MM.1S (cell line): ENCODE measurements at places on chromosomes 7 and 10.

GRCh38 chr7:140683657-140684056 is 10.9 kb downstream of the ADCK2 start:
- H3K27ac ChIP-seq, result no peak overlapping the region
- H3K4me1 ChIP-seq, result no peaks in the 10 kb centered on the region
- no peaks in the 10 kb centered on the region for H3K36me3 ChIP-seq
- no peaks in the 10 kb centered on the region for H3K27me3 ChIP-seq
- no peak for DNase-seq

DNA sequence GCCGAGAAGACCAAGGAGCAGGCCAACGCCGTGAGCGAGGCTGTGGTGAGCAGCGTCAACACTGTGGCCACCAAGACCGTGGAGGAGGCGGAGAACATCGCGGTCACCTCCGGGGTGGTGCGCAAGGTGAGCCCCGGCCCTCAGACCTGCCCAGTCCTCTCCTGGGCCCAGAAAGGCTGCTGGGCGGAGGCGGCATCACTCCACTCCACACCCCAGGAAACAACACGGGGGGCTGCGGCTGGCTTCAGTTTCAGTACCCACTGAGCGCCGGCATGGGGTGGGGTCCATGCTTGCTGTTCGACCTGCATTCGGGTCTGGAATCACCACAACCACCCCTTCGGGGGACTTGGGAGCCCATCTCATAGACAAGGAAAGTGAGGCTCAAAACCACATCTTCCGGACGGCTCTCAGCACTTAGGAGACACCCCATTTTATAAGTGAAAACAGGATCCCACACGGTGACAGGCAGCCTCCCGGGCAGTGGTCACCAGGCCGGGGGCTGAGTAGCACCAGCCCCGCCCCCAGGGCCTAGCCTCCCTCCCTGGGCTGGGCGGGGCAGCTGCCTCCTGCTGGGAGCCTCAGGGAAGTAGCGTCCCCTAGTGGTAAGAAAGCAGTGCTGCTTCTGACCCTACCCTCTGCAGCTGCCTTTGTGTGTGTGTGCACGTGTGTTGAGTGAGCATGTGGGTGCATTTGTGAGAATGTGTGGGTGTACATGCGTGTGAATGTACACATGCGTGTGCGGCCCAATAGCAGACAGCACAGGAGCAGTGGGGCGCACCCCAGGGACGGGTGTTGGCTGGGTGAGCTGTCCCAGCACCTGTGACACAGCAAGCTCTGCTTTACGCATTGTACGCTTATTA is 1.8 kb downstream of the SNCG start:
- no peak overlapping the region for H3K27ac ChIP-seq
- H3K4me1 ChIP-seq, result 0 out of 2 replicates have a peak, but pooled peaks cover 3% of the 10 kb centered on the region
- H3K4me3 ChIP-seq, result no peak overlapping the region
- no peaks in the 10 kb centered on the region for H3K27me3 ChIP-seq

DNA sequence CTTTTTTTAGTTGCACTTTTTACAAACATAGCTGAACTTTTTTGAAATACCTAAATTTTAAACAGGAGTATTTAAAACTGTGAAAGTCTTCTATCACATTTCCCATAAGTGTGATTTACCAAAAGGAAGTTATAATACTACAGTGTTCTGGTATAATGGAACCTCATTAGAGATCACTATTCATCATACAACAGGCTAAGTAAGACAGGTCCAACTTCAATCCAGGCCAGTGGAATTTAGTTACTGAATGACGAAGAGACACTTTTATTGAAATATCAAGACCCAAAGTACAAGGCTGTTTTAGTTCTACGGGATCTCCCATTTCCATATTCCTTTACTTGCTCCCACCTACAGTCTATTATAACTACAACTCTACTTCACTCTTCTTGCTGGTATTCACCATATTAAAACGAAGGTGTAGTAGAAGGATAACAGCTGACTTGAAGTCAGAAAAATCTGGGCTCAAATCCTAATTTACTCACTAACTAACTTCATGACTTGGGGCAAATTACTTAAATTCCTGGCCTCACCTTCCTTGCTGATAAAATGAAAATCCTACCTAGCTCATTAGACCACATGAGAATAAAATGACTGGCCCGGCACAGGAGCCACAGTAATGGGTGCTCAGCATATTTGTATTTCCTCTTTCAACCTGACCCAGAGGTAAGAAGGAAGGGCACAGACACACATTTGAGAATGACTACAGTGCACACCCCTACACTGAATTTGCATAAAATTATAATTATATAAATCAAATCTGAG is 21.6 kb downstream of the GPAM start:
- no peaks in the 10 kb centered on the region for H3K4me1 ChIP-seq
- no peaks in the 10 kb centered on the region for H3K27me3 ChIP-seq

- H3K27ac ChIP-seq, result peak overlapping the region; percentile 67
- H3K4me3 ChIP-seq, result no peak overlapping the region; the same call in 1 of the 2 replicates
- H3K4me1 ChIP-seq, result peaks cover 14% of the 10 kb centered on the region; the same call in 1 of the 2 replicates
Measured at GRCh38 chr10:29658984-29659965, 24.5 kb upstream of the SVIL start.

GRCh38 chr7:130491841-130492522 is at the start of gene MEST:
Gene MEST, plus strand, starts transcription at chr7:130492085. Its CDS starts 229 bp downstream, at chr7:130492314.
- peak within 1 kb of the TSS; percentile 39 for H3K4me3 ChIP-seq
- no peak within 1 kb of the TSS for H3K27ac ChIP-seq
- DNase-seq, result no peak
- no peaks in the 10 kb centered on the region for H3K36me3 ChIP-seq

DNA sequence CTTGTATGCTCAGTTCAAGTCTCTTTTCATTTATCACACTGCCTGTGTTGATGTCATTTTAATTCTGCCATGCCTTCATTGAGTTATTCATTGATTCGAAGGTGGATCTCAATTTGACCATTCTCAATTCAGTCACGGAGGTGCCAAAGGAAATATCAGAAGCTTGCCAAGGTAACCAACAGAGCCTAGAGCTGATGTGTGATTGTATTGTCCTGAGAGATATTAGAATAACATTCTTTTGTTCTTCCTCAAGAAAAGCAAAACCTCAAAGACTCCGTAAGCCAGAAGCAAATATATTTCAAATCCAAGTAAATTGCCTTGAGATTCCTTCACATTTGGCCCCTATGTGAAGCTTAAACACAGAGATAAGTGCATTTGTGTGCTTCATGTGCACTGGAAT is 345.3 kb downstream of the CXCL12 start:
- no peaks in the 10 kb centered on the region for H3K4me1 ChIP-seq
- no peak overlapping the region for H3K4me3 ChIP-seq
- DNase-seq, result no peak
- H3K27ac ChIP-seq, result no peak overlapping the region

GRCh38 chr10:100734295-100735086 is 10.9 kb upstream of the PAX2 start:
- H3K27me3 ChIP-seq, result peaks cover 100% of the 10 kb centered on the region
- no peak for DNase-seq
- H3K4me1 ChIP-seq, result peaks cover 10% of the 10 kb centered on the region; the same call in 1 of the 2 replicates
- no peaks in the 10 kb centered on the region for H3K36me3 ChIP-seq
- H3K27ac ChIP-seq, result no peak overlapping the region

DNA sequence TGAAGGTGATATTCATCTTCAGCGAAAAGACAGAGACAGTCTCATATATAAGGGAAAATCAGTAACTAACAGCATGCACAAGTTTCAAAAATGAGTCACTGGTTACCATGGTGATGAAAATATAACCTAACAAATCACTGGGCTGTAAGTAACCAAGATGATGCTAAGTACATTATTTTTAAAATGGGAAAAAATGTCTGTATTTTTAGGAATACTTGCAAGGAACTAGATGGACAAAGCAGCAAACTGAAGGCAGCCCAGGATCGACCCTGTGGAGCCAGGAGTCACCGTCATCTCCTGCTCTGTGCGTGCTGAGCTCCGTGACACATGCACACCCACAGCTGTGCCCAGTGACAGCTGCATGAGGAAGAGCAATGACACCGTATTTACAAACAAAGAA is 137.3 kb downstream of the ELMO1 start:
- H3K4me3 ChIP-seq, result no peak overlapping the region
- H3K27ac ChIP-seq, result no peak overlapping the region
- no peaks in the 10 kb centered on the region for H3K4me1 ChIP-seq
- DNase-seq, result no peak
